ENCODE measurements at places on chromosomes 1 and 21. TPM values are rescaled to one million over a fixed set of nuclear protein-coding genes. Genes with fewer than 3 reads are reported as not detected.

- DNase-seq = no peak
These were observed 97.3 kb upstream of the BEND5 start for GRCh38 chr1:48873944-48874343.

EPHX1 gene
- total RNA-seq = 50.4 TPM

GRCh38 chr1:64077281-64077940 is 126.0 kb upstream of the UBE2U start:
- no peak for DNase-seq

DNA sequence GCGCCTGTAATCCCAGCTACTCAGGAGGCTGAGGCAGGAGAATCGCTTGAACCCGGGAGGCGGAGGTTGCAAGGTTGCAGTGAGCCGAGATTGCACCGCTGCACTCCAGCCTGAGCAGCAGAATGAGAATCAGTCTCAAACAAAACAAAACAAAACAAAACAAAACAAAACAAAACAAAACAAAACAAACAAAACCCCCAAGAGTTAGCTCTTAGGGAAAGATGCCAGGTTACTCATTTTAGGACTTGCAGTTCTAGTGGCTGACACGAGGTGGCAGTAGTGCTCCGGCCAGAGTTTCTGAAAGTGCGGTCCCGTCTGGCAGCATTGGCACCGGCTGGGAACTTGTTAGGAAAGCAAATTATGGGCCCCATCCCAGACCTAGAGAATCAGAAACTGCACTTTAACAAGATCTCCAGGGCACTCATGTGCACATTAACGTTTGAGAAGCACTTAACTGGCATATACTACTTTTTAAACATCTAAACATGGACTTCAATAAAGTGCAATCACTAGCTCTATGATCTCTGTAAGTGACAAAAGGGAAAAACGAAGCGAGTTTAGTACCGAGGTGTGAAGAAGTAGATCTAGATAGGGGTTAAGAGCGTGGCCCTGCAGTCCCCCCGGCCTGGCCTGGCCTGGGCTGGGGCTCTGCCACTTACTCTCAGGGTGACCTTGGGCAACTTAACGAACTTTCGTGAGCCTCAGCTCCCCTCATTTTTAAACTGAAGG is 41.9 kb upstream of the TNFRSF1B start:
- DNase-seq = peak; percentile 73

DNA sequence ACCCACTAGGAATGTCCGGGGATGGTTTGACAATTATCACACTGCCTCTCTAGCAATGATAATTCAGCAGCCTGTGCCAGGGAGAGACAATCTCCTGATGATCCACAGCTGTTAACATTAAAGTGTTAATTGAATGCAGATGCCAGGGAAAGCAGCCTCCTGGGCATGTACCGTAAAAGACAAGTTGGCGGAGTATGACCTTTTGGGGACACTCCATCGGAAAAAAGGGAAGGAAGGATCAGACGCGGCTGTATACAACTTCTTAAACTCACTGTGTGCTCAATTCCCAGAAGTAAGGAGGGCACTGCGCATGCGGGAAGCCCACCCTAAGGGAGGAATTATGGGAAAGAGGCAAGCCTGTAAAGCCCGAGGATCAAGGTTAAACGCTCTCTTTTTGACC is 62.6 kb downstream of the MAP3K7CL start:
- no peak for DNase-seq

GRCh38 chr1:155932487-155932886 is 1.7 kb downstream of the KHDC4 start:
- peak; percentile 58 for DNase-seq

CHODL gene
- total RNA-seq = under 0.01 TPM

DNA sequence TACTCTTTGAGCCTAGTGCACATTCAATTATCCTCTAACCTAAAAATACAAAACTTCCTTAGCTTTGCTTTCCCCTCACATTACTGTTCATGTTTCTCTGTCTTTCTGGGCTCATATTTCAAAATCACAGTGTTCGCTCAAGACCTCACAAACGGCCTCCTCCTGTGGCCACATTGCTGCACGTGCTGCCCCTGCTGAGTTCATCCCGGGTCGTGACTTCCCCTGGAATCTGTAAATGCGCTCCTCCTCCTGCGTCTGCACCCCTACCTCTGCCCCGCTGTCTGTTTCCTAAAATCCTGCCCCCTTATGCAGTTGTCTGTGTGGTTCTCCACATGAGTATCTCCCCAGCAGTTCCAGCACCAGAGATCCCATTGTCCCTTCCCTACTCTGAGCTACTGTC is 45.5 kb upstream of the RAVER2 start:
- no peak for DNase-seq

CFHR3 gene
- total RNA-seq = not detected

- DNase-seq = no peak
These were observed 54.7 kb upstream of the DNAH14 start for GRCh38 chr1:224874775-224875174.

DNA sequence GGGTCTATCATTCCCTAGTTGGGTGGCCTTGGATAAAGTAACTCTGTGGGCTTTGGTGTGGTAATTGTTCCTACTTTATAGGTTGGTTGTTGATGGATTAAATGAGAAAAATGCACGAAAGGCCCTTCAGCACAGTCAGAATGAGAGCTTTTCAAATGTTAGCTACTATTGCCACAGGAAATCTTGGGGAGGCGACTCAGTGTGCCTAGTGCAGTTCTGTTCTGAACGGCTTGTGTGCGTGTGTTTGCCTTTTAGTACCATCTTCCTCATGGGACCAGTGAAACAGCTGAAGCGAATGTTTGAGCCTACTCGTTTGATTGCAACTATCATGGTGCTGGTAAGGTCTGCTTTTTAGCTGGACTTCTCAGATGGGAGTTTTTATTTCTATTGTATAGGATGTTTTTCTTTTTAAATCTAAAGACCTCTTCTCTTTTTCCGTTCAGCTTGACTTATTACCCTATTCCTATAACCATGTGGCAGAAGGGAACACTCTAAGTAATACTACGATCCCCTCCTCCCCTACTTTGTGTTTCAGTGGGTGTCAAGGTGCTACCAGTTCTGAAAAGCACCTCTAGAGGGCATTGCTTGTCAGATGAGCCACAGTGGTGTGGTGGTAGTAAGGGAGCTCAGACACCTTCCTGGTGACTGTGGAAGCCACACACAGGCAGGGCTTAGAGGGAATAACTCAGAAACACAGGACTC is 9.2 kb downstream of the SFT2D2 start:
- peak; percentile 69 for DNase-seq

GBP6 gene
- total RNA-seq = not detected

GRCh38 chr1:185467122-185467521 is 150.1 kb upstream of the IVNS1ABP start:
- no peak for DNase-seq

Data from lung microvascular endothelial cell (primary cell).